ENCODE measurements at places on chromosomes 7 and 10.
A peak's percentile ranks its signal among the peaks of the same experiment; 100 is the strongest.

DNA sequence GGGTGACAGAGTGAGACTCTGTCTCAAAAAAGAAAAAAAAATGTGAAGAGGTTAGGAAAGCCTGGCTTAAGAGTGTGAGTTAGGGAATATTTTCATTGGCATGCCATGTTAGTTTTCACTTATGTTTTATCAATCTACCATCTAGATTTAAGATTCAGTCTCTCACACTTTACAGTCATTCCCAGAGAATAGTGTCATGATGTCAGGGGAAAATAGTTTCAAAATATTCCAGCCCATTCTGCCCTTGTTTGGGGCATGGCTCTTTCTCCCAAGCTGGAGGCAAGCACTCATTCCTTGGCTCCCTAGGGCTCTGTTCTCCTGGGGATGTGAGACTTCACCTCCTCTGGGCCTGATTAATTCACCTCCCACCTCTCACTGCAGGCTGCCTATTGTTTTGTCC lies 331.5 kb downstream of the CXCL12 start:
- DNase-seq = no peak

DNA sequence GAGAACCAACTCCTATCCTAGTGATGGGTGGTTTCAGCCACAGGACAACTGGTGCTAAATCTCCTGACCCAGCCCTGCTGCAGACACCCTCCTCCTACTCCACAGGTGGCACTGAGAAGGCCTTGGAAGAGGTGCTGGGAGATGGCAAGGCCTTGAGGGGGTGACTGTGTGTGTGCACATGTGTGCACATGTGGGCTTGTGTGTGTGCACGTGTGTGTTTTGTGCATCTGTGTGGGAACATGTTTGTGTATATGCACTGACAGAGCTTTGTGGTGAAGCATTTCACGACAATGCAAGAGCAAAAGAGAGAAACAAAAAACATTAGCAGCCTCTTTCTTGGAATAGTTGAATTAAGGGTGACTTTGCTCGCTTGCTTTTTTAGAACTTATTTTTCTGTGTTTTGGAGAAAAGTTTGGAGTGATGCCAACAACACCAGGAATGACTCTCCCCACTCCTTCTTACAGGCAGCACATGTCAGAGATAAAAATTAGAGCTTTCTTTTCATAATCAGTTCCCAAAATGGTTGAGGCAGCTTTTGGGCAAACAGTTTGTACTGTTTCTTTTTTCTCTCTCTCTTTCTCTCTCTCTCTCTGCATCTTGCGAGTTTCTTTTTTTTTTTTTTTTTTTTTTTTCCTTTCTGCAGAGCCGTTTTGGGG lies 69.5 kb downstream of the SEC61G start:
- no peak for DNase-seq

DNA sequence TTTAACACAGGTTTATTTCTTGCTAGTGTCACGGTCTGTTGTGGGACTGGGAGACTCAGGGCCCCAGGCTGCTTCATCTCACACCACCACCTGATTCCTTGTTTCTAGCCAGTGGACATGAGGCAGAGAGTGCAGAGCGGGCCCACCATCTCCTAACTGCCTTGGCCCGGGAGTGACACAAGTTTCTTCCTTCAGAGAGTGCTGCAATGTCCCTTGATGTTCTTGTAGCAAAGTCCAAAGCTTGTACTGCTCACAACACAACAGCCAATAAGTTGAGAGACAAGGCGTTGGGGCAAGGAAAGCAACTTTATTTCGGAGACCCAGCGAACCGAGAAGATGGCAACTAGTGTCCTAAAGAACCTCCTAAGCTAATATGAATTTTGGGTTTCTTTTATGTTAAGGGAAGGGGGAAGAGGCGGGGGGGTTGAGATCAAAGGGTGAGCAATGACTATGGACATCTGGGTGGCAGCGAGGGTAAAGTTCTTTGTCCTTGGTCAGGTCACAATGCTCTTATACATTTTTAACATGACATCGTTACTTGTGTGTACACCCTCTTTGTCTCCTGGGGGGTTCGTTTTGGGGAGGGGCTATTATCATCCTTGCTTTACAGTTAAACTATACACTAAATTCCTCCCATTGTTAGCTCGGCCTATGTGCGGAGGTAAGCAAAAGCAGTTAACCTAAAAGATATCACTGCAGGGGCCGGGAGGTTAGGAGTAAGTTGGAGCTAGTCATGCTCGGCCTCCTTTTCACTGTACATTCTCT lies 31.6 kb downstream of the SH2D4B start:
- no peak for DNase-seq

GRCh38 chr10:31479752-31480151 lies 160.7 kb downstream of the ZEB1 start:
- no peak for DNase-seq

- no peak for DNase-seq
Observed at GRCh38 chr7:94067506-94067905, 63.4 kb upstream of the BET1 start.

GRCh38 chr10:89683883-89684282 lies 17.5 kb upstream of the KIF20B start:
- DNase-seq = no peak

DNA sequence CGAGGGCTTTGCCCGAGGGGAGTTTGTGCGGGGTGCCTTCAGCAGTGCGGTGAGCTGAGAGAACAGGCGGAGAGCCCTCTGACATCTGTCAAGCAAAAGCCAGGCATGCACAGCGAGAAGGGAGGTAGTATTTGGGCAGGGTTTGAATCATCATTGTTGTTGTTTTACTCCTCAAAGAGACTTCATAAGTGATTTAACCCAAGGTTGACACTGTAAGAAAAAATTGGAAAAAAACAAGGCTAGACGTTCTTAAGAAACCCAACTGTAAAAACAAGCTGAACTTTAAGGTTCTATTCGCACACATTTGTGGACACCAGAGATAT lies 1.3 kb downstream of the ADAM22 start:
- DNase-seq = no peak

DNA sequence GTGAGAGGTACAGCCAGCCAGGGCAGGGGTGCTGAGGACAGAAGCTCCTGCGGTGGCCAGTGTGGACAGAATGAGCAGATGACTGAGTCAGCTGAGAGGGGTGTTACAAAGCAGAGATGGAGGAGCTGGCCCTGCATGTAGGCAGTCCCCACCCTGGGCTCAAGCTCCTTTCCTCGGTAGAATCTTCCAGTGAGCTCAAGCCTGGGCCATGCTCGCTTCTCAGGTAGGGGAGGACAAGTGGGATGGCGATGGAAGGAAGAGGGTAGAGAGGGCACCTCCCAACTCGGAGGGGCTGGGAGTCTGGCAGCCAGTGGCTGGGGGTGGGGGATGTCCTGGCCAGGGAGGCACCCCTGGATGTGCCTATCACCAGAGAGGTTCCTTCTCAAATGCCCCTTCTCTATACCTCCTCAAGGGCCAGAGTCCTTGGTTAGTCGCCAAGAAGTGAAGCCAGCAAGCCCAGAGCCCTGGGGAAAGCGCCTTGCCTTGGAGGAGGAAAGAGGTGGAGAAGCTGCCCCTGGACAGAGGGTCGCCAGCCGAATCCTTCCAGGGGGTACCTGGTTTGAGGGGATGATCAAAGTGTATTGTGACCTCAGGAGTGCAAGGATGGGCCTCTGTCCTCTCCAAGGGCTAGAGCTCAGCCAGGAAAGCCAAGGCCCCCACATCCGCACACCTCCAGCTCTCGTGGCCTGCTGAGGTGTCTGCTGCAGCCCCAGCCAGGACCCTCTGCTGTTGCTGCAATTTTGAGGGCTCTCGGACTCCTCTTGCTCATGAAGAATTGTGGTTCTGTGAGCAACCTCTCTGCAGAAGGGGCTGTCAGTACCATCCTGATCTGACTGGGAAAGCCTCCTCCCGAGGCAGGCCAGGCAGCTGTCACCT lies 88.6 kb upstream of the MACROH2A2 start:
- DNase-seq = no peak

GRCh38 chr7:152313831-152314604 lies 121.8 kb downstream of the KMT2C start:
- peak; percentile 92 for DNase-seq

GRCh38 chr7:80699045-80699638 lies 60.7 kb downstream of the CD36 start:
- peak; percentile 65 for DNase-seq

DNA sequence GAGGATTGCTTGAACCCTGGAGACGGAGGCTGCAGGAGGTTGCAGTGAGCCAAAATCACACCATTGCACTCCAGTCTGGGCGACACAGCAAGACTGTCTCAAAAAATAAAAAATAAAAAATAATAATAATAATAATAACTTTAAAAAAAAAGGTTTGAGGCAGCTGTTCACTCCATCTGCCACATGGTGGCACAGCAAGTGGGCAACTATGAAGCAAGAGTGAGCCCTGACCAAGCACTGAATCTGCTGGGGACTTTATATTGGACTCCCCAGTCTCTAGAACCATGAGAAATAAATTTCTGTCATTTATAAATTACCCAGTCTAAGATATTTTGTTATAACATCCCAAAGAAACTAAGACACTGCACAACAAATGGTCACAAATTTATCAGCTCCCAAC lies 14.6 kb upstream of the BRI3 start:
- DNase-seq = peak; percentile 48

DNA sequence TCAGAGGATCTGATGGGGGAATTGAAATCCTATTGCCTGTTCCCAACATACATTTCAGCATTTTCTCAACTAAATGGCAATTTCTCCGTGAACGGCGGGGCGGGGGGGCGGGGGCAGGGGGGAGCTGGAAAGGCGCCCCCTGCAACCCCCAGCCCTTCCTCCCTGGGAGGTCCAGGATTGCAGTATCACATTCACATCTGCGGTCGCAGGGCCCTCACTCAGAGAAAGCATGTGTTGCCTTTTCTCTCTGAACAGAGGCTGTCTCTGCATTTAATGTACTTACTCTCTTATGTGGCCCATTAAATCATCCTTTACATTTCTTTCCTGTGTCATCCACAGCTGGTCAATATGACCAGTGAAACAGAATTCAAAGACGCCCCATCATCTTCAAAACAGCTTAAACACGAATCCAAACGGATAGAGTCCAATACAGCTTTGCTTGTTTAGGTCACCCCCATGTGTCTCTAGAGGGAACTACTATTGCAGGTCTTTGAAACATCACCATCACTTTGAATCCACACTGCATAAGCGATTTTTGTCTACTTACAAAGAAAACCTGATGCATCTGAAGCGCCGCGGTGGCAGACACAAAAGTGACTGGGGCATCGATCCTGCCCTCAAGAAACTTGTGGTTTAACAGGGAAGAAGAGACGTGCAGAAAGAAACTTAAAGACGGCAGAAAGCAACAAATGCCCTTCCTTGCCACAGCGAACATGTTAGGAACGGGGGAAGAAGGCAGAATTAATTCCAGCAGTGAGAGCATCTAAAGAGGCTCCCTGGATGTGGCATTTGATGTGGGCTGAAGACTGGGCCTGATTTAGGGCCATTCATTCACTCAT lies 17.0 kb upstream of the ECHDC3 start:
- DNase-seq = peak; percentile 62

DNA sequence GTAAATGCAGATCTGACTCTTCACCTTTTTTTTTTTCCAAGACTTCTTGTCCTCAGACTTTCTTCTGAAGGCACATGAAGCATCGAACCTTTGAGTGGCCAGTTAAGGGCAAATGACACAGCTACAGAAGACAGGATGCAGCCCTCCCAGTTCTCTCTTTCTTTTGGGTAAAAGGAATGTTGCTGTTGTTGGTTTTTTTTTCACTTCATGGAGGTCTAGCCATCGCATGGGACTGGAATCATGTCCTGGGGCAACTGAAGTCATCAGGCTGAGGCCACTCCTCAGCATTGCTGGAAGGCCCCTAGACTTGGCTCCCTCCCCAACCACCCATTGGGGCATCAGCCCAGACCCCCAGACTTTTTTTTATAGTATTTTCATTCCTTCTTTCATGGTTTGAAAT lies 896.5 kb downstream of the SORCS1 start:
- no peak for DNase-seq

DNA sequence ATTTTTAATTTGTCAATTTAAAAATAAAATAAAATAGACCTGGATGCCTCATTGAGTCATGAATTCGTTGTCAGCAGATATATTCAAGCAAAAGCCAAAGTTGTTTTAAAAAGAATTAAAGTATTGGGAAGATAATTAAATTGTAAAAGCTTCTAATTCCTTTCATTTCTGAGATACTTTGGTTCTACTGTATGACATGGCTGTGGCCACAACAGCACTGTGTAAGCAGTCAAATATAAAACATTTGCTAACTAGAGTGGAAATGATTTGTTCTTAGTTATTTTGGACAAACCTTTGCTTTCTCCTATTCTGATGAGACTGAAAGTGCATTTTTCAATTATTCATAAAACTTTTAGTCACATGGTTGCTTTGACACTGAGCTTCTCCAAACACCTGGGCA lies 143.6 kb upstream of the FAM13C start:
- DNase-seq = no peak

- no peak for DNase-seq
Observed at GRCh38 chr10:43843321-43844101, 194.8 kb upstream of the ZNF32 start.

GRCh38 chr10:84264611-84265141 lies 19.8 kb downstream of the RGR start:
- DNase-seq = peak; percentile 51

GRCh38 chr10:21991785-21992184 lies 11.7 kb downstream of the DNAJC1 start:
- no peak for DNase-seq

- DNase-seq = no peak
Observed at GRCh38 chr10:46218921-46219320, 67.9 kb upstream of the ANTXRL start.

GRCh38 chr10:22436526-22436892 lies 91.2 kb downstream of the SPAG6 start:
- no peak for DNase-seq

DNA sequence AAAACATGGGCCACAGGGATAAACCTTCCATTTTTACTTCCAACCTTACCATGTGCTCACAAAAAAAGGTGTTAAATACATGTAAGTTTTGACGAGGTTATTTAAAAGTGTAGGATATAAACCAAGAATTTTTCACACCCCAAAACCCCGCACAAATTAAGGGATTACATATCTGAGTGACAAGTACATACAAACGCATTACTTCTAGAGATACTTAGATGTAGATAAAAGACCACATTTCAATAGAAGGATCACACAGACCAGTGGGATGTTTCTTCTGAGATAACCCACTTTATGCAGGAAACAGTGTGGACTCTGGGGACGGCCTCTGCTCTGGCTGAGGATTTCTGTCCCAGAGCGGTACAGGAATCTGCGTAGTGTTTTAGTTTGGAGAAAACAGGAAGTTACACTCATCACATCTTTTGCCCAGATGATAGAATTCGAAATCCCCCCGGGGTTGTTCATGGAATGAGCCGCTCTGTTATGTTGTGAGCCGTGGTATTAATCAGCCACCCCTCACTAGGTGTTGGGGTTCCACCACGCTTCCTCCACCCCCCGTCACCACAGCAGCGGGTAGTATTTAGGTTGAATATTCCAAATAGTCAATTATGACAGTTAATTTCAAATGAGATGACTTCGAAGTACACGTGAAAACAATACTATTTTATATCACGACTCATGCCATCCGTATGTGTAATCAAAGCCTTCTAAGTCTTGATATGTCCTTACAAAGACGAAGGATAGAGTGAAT lies 1.3 kb upstream of the CUL1 start:
- DNase-seq = no peak

GRCh38 chr10:47073967-47074366 lies 162.7 kb downstream of the PTPN20 start:
- DNase-seq = no peak
